ENCODE measurements at places on chromosomes 1 and 21. TPM values are rescaled to one million over a fixed set of nuclear protein-coding genes. Genes with fewer than 3 reads are reported as not detected.

DNA sequence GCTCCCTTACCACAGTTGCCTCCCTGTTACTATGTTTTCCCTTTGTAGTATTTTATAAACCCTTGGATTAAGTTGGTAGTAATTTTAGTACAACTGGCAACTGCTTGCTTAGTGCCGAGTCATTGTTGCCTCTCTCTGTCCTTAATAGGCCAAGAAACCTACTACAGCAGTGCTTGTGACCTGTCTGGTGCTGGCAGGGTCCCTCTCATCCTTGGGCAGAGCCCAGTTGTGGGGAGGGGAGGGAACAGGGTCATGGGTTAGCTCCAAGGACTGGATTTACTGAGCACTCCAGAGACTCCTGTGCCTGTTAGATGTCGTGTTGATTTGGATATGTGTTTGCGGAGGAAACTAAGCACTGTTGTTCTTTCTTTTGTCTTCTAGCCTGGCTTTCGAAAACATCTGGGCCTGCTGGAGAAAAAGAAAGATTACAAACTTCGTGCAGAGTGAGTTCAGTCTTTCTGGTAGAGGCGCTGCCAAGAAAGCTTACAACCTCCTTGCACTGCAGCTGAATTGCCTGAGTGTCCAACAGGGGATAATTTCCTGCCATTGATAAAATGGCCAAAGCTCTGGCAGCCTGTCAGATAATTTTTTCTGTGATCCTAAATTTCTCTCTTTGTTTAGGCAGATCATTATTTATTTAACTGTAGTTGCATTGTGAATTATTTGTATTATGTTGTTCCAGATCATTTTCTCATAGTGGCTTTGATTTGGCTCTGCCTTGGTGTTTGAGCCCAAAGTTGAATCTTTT lies 3.6 kb downstream of the UTP11 start:
- H3K4me3 ChIP-seq: peak overlapping the region; percentile 27
- H3K36me3 ChIP-seq: peaks cover 3% of the 10 kb centered on the region
- H3K27ac ChIP-seq: no peak overlapping the region
- no peaks in the 10 kb centered on the region for H3K27me3 ChIP-seq

DNA sequence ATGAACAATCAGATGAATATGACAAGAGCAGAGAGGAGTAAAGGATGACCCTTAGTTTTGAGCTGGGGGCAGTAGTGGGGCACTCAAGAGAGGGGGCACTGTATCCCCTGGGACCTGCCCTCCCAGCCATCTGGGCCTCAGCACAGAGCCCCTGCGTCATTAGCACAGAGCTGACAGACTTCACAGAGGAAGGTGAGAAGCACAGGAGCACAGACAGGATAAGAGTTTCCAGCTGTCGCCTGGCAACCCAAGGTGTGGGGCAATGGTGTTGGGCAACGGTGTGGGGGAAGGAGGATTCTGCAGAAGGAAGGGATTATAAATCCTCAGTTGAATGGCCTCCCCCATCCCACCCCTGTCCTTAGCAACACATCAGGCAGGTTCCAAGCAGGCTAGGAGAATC lies 30.2 kb downstream of the RAB3B start:
- peaks cover 5% of the 10 kb centered on the region for H3K27me3 ChIP-seq
- H3K36me3 ChIP-seq: no peaks in the 10 kb centered on the region
- H3K27ac ChIP-seq: no peak overlapping the region

Gene ALPL
- 16.7 TPM for total RNA-seq

Gene KCNJ15
- total RNA-seq: 0.40 TPM

Gene RPTN
- not detected for total RNA-seq
